Activated naive CD4-positive, alpha-beta T cell treated with anti-CD3 and anti-CD28 coated beads, Interleukin-2, amount 10 ng/mL, durations not matched to agents 7 days and 5 days (primary cell): ENCODE measurements at places on chromosomes 13 and 19.
A peak's percentile ranks its signal among the peaks of the same experiment; 100 is the strongest.

GRCh38 chr19:5406816-5407215, 48.4 kb upstream of the ZNRF4 start:
- DNase-seq = no peak

- DNase-seq = no peak
These were observed 50.8 kb downstream of the ZAR1L start for GRCh38 chr13:32264407-32264806.

DNA sequence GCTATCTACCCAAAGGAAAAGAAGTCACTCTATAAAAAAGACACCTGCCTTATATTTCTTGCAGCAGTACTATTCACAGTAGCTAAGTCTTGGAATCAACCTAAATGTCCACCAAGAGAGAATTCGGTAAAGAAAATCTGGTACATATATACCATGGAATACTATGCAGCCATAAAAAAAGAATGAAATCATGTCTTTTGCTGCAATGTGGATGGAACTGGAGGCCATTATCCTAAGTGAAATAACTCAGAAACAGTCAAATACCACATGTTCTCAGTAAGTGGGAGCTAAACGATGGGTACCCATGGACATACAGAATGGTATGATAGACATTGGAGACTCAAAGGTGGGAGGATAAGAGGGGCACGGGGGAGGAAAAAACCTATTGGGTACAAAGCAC, 82.5 kb upstream of the KCTD15 start:
- no peak for DNase-seq

DNA sequence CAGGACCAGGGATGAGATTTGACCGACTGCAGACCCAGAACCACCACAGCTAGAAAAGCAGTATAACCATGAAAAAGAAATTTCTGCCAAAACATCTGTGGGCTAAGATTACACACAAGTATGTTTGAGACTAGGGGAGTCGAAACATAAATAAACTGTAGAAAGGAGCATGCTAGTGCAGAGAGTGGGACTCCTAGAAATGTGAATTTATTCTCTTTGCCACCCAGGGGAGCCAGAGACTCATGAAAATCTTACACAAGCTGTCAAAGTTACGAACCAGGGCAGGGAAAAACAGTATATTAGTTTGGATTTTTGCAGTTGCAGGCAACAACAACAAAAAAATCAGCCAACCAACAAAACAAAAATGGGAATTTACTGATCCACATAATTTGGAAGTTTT, 12.3 kb upstream of the HSPH1 start:
- DNase-seq = no peak

- DNase-seq = peak; percentile 89
These were observed 1.7 kb upstream of the ELAVL3 start for GRCh38 chr19:11482384-11483050.

- DNase-seq = no peak
These were observed 987 bp downstream of the PNMA8A start for GRCh38 chr19:46470376-46470775.

DNA sequence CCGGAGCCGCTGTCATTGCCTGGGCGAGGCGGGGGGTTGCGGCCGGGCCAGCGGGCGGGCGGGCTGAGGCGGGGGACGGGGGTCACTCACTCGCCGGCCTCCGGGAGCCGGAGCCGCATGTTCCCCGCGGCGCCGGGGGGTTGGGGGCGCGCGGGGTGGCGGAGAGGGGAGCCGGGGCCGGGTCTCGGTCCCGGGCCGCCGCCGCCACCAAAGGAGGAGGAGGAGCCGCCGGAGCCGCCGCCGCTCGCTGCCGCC, 149 bp downstream of the MED26 start:
- no peak for DNase-seq

GRCh38 chr19:44260695-44261446, 1.2 kb downstream of the ZNF233 start:
- no peak for DNase-seq

DNA sequence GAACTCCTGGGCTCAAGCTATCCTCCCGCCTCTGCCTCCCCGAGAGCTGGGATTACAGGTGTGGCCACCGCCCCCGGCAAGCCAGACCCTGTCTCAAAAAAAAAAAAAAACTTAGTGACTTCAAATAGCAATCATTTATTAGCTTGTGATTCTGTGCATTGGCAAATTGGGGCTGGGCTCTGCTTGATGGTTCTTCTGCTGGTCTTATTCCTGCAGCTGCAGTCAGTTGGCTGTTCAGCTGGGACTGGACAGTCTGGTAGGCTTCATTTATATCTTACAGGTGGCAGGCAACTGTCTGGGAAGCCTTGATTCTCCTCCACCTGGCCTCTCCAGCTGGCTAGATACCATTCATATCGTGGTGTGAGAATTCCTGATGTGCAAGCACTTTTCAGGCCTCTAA, 7.4 kb downstream of the DHDH start:
- no peak for DNase-seq
